ENCODE measurements at places on chromosomes 3 and 15. TPM values are rescaled to one million over a fixed set of nuclear protein-coding genes. Genes with fewer than 3 reads are reported as not detected.
A peak's percentile ranks its signal among the peaks of the same experiment; 100 is the strongest.

DNA sequence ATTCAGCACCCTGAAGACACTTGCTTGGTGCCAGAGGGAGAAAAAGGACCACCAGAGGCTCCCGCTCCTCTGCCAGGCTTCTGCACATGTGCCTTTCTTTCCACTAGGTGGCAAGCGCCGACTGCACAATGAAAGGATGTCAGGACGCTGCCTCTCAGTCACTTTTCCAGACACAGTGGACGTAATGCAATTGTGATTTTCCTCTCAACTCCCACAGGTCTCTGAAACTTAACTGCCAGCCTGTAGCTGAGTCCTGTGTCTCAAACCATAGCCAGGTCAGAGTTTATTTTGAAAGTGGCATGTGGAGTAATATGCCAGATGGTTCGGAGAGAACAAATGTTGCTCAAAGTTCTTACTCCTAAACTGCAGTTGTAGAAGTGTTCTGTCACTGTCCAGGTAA is 162.9 kb downstream of the ITPR1 start:
- peak; percentile 43 for DNase-seq
- H3K4me3 ChIP-seq, result no peak overlapping the region
- no peaks in the 10 kb centered on the region for H3K4me1 ChIP-seq
- H3K36me3 ChIP-seq, result no peaks in the 10 kb centered on the region

DNA sequence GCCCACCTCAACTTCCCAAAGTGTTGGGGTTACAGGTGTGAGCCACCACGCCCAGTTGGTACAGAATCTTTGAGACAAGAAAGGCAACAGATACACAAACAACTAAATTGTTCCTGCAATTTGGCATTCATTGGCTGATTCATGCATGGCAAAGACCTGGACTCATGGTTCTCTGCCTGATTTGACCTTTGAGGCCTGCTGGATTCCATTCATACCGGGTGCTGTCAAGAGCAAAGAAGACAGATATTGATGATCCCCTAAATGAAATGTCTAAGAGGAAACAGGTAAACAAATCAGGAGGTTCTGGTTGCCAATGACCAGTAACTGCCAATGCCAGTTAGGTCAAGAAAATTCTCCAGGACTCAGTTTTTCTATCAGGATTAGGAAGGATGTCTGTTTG is 43.9 kb upstream of the RAD18 start:
- no peaks in the 10 kb centered on the region for H3K27me3 ChIP-seq
- no peak overlapping the region for H3K27ac ChIP-seq
- no peak overlapping the region for H3K4me3 ChIP-seq
- no peaks in the 10 kb centered on the region for H3K4me1 ChIP-seq
- no peaks in the 10 kb centered on the region for H3K36me3 ChIP-seq
- no peak for DNase-seq

GRCh38 chr3:127954640-127955039 is 39.6 kb downstream of the KBTBD12 start:
- H3K27ac ChIP-seq, result no peak overlapping the region
- no peaks in the 10 kb centered on the region for H3K27me3 ChIP-seq
- H3K4me3 ChIP-seq, result no peak overlapping the region
- no peak for DNase-seq
- no peaks in the 10 kb centered on the region for H3K4me1 ChIP-seq
- no peaks in the 10 kb centered on the region for H3K36me3 ChIP-seq

GRCh38 chr3:180223268-180223667 is 186.5 kb upstream of the PEX5L start:
- H3K36me3 ChIP-seq, result no peaks in the 10 kb centered on the region
- no peak overlapping the region for H3K27ac ChIP-seq
- H3K4me1 ChIP-seq, result no peaks in the 10 kb centered on the region
- H3K4me3 ChIP-seq, result no peak overlapping the region

Gene ACTC1
- total RNA-seq, result not detected

DNA sequence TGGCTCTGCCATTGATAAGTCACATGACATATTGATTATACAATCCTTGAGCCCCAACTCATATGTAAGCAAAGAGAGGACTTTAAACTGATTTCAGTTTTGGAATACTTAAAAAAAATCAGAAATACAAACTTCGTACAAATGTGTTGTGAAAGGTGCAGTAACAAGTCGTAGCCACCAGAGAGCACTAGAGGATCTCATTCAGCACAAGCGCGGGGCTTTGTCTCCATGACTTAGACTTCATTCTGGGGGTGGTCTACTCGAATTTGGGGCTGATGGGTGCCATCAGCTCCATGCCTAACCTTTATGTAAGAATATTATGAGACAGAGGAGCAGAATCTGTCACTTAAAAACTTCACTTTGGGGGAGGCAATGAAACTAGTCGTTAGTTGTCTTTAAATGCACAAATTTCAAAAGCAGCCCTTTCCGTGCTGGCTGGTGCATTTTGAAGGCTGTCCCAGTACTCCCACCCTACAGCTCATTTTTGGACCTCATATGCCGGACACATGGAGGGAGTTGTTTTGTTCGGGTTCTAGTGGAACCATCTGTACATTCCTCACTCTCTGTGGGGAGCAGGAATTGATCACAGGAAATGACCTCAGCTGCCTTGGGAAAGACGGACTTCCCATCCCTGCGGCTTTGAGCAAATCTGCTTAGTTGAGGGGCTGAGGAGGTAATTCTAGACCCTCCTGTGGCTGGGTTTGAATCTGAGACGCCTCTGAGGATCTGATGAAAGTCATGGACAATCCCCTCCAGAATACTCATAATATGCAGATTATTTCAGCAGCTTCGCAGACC is 27.5 kb upstream of the MASP1 start:
- no peaks in the 10 kb centered on the region for H3K27me3 ChIP-seq
- H3K36me3 ChIP-seq, result no peaks in the 10 kb centered on the region
- H3K27ac ChIP-seq, result no peak overlapping the region

- no peak for DNase-seq
- H3K27ac ChIP-seq, result peak overlapping the region; percentile 56
- peak overlapping the region; percentile 9 for H3K4me3 ChIP-seq
- no peaks in the 10 kb centered on the region for H3K4me1 ChIP-seq
- H3K27me3 ChIP-seq, result no peaks in the 10 kb centered on the region
These were observed 478 bp downstream of the GPR15 start for GRCh38 chr3:98532275-98532637.

DNA sequence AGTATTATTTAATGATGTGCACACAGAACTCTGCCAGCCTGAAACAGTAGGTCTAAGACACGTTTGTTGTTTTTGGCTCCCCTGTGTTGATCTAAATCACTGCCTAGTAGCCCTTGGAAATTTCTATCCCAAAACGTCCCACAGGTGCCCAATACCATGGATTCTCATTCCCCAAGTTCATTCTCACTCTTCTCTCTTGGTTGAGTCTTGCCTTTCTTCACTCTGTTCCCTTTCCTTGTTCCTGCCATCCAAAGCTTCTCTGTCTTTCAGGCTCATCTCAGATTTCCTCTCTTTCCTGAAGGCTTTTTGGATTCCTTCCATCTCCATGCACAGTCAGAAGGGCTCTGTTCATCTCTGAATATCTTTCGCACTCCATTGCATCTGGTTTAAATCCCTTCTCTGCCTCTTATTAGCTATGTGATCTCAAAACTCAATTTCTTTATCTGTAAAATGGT is 54.2 kb downstream of the PPARG start:
- no peaks in the 10 kb centered on the region for H3K27me3 ChIP-seq
- DNase-seq, result no peak
- H3K27ac ChIP-seq, result no peak overlapping the region

DNA sequence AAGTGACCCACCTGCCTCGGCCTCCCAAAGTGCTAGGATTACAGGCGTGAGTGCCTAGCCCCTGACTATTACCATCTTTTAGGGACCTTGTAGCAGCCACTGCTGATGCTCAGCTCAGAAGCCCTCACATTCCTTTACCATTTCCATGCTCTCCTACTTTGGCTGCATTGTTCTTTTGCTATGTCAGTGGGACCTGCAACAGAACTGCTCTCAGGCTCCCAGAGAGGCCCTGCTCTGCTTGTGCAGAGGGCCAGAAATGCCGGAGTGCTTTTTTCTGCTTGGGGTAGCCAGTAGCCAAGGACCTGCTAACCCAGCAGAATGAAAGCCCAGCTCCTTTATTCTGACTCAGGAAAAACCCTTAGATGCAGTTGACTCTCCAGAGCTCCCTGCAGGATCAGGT is 18.3 kb upstream of the PROK2 start:
- no peak overlapping the region for H3K27ac ChIP-seq
- no peaks in the 10 kb centered on the region for H3K27me3 ChIP-seq
- no peak overlapping the region for H3K4me3 ChIP-seq
- H3K36me3 ChIP-seq, result no peaks in the 10 kb centered on the region
- no peak for DNase-seq

GRCh38 chr3:184380185-184380626 is 352 bp downstream of the CHRD start:
- peak overlapping the region; percentile 28 for H3K4me3 ChIP-seq
- peak; percentile 55 for DNase-seq
- H3K27ac ChIP-seq, result no peak overlapping the region
- H3K4me1 ChIP-seq, result peaks cover 9% of the 10 kb centered on the region
- H3K27me3 ChIP-seq, result peaks cover 30% of the 10 kb centered on the region

GRCh38 chr3:16370872-16371740 is 106.1 kb downstream of the OXNAD1 start:
- H3K36me3 ChIP-seq, result no peaks in the 10 kb centered on the region
- H3K4me3 ChIP-seq, result no peak overlapping the region
- no peaks in the 10 kb centered on the region for H3K27me3 ChIP-seq
- H3K4me1 ChIP-seq, result no peaks in the 10 kb centered on the region
- H3K27ac ChIP-seq, result peak overlapping the region; percentile 22

Gene OR5K4
- total RNA-seq, result not detected

- H3K4me1 ChIP-seq, result no peaks in the 10 kb centered on the region
- H3K36me3 ChIP-seq, result no peaks in the 10 kb centered on the region
- no peak for DNase-seq
- H3K4me3 ChIP-seq, result peak overlapping the region; percentile 78
These were observed 7.1 kb downstream of the CELSR3 start for GRCh38 chr3:48655606-48656005.

Gene LMCD1
- 5.5 TPM for total RNA-seq

DNA sequence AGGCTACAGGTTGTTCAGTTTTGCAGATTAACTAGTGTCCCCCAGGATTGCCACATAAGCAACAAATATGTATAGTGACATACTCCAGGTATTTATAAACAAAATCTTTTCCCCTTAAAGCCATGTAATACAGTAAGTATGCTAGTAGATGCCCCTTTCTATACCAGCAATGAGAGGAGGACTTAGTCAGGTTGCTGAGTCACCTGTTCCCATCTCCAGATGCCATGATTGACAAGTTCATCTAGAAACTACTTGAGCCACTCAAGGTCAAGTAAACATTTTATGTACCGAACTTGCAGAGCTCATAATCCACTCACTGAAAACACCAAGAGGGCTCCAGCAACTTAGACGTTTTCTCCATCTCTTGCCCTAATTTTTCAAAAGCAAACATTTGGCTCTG is 18.2 kb downstream of the SLC9A9 start:
- H3K4me3 ChIP-seq, result no peak overlapping the region
- no peaks in the 10 kb centered on the region for H3K4me1 ChIP-seq
- no peaks in the 10 kb centered on the region for H3K36me3 ChIP-seq
- no peak for DNase-seq

DNA sequence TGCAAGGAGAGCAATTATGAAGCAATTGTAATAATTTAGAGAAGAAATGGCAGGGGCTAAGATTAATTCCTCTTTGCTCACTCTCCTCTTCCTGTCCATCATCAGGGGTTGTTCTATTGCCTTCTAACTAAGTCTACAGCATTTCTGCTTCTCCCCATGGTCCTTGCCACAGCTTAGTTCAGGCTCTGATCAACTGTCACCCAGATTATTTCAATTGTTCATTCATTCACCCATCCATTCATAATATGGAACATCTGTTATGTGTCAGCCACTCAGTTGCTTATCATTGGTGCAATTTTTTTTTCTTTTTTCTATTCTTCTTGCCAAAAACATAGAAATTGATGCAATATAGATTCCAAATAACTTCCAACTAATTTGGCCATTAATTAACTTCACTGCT is 93.2 kb downstream of the CD47 start:
- H3K27ac ChIP-seq, result no peak overlapping the region
- H3K36me3 ChIP-seq, result no peaks in the 10 kb centered on the region
- H3K27me3 ChIP-seq, result no peaks in the 10 kb centered on the region
- H3K4me1 ChIP-seq, result peaks cover 5% of the 10 kb centered on the region
- DNase-seq, result no peak
- H3K4me3 ChIP-seq, result no peak overlapping the region

Gene ADAMTS9
- 14.3 TPM for total RNA-seq

GRCh38 chr15:90201944-90202375 is 830 bp downstream of the SEMA4B start:
- H3K27ac ChIP-seq, result peak overlapping the region; percentile 81
- no peaks in the 10 kb centered on the region for H3K27me3 ChIP-seq
- DNase-seq, result peak; percentile 35
- no peaks in the 10 kb centered on the region for H3K36me3 ChIP-seq
- peaks cover 16% of the 10 kb centered on the region for H3K4me1 ChIP-seq
- H3K4me3 ChIP-seq, result peak overlapping the region; percentile 93

- H3K36me3 ChIP-seq, result no peaks in the 10 kb centered on the region
- no peak overlapping the region for H3K4me3 ChIP-seq
- no peak overlapping the region for H3K27ac ChIP-seq
- H3K4me1 ChIP-seq, result no peaks in the 10 kb centered on the region
- H3K27me3 ChIP-seq, result no peaks in the 10 kb centered on the region
- peak; percentile 46 for DNase-seq
These were observed 93.7 kb downstream of the NPTN start for GRCh38 chr15:73539212-73540128.

GRCh38 chr15:66778314-66778665 is 76.3 kb downstream of the SMAD6 start:
- H3K27ac ChIP-seq, result no peak overlapping the region
- no peaks in the 10 kb centered on the region for H3K27me3 ChIP-seq
- H3K4me1 ChIP-seq, result peaks cover 20% of the 10 kb centered on the region
- no peaks in the 10 kb centered on the region for H3K36me3 ChIP-seq
- DNase-seq, result no peak
- no peak overlapping the region for H3K4me3 ChIP-seq
